ENCODE measurements at places on chromosomes 7 and 10.

GRCh38 chr7:18828994-18829857 lies 288.2 kb downstream of the TWIST1 start:
- DNase-seq, result no peak

GRCh38 chr7:139232904-139233303 lies 1.9 kb downstream of the UBN2 start:
- no peak for DNase-seq

GRCh38 chr10:62527019-62527827 lies 153.1 kb downstream of the ZNF365 start:
- DNase-seq, result no peak

- no peak for DNase-seq
Observed at GRCh38 chr10:129968020-129968852, 4.2 kb upstream of the EBF3 start.

DNA sequence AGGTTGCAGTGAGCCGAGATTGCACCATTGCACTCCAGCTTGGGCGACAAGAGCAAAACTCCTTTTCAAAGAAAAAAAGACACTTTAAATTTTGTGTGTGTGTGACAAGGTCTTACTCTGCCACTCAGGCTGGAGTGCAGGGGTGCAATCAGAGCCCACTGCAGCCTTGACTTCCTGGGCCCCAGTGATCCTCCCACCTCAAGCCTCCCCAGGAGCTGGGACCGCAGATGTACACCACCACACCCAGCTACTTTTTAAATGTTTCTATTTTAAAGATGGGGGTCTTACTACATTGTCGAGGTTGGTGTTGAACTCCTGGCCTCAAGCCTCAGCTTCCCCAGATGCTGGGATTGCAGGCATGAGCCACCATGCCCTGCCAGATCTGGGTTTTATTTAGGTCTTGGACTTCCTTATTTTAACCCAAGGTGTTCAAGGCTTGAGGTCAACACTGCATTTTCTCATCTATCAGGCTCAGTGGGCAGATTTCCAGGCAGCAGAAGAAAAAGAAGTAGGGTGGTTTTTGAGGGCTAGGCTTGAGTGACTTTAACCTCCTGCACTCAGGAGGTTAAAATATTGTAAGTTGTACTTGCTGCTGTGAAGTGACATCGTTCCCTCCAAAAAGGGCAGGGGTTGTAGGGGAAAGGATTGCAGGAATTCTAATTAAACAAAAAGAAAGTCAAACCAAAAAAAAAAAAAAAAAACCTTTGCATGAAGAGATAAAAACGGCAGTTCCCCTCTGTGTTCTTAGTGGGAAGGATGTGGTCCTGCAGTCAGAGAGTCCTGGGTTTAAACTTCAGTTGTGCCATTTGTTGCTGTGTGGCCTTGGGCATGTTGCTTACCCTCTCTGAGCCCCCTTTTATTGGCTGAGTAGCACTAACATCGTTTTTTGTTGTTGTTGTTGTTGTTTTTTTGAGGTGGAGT lies 71.5 kb downstream of the CARD11 start:
- DNase-seq, result no peak

DNA sequence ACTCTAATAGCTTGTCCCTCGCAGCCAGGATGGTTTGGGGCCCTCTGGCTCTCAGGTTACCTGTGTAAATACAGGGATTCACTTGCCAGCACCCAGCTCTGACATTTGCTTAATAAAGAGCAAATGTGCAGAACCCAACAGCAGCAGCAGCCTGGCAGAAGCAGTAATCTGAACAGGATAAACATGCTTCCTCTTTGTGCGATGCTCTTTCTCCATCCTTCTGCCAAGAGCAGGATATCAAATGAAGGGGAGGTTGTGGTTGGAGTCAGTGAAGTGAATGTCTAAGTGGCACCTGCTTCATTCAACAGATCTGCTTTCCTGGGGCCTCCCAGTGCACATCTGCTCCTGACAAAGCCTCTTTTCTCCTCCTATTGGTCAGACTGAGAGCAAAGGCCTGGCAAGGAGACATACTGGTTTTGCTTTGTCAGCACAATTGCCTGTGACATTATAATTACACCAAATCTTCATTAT lies 130.3 kb downstream of the NRF1 start:
- DNase-seq, result peak; percentile 98

- no peak for DNase-seq
Observed at GRCh38 chr7:37924491-37925041, 4.1 kb downstream of the EPDR1 start.

DNA sequence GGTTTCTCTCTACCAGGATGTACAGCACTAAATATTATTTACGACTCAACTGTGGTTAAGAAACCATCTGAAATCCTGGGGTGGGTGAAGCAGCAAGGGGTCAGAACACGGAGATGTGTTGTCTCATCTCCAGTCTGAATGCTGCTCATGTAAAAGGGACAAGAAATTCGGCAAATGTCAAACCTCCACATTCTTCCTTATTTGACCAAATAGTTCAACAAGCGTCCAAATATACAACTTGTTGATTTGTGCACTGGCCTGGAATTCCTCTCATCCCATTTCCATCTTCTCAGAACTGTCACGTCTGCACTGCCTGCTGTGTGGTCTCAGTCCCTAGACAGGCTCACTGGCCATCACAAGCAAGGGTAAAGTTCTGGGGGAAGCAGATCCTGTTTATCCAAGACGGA lies 520.0 kb downstream of the PARD3 start:
- DNase-seq, result no peak

GRCh38 chr7:133778472-133778871 lies 348.7 kb upstream of the LRGUK start:
- no peak for DNase-seq

DNA sequence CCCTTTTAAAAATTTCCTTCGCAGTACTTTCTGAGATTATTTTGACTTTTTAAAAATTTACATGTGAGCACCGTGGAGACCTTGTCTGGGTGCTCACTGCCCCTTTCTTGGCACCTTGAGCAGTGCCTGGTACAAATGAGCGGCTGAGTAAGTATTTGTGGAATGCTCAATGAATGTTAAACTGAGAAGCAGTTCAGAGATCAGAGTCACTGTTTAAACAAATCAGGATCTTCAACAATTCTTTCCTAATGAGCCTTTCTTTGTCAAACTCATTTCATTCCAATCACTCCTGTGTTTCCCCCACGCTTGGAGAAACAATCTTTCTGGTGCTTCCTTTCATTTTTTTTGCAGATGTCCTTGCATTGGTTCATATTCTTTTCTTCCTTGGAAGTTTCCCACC lies 611.3 kb upstream of the GALNT17 start:
- no peak for DNase-seq

- DNase-seq, result no peak
Observed at GRCh38 chr10:82924711-82925110, 1049.7 kb downstream of the NRG3 start.

DNA sequence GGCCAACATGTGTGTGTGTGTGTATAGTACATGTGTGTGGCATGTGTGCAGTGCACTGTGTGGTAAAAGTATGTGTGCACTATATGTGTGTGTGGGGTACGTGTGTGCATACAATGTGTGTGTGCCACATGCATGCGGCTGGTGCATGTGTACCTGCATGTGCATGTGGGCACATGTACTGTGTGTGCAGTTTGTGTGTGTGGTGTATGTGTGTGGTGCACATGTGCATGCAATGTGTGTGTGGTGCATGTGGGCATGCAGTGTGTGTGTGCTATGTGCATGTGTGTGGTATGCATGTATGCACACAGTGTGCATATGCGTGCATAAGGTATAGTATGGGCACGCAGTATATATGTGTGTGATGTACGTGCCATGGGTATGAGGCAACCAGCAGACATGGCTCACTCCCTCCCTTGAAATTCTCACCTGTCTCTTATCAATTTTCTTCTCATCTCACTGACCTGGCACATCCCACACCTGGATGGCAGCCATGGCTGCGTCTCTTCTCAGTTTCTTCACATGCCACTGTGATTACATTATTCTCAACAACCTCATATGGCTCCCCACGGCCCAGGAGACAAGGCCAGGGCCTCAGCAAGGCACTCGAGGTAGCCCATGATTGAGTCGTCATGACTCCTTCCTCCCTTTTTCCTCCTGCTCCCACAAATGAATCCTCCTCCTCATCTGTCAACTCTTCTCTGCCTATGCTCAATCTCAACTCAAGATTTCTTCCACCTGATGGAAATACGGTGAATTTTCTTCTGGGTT lies 57.0 kb downstream of the NUDCD3 start:
- no peak for DNase-seq

- DNase-seq, result no peak
Observed at GRCh38 chr7:140902303-140902953, 22.3 kb downstream of the BRAF start.

DNA sequence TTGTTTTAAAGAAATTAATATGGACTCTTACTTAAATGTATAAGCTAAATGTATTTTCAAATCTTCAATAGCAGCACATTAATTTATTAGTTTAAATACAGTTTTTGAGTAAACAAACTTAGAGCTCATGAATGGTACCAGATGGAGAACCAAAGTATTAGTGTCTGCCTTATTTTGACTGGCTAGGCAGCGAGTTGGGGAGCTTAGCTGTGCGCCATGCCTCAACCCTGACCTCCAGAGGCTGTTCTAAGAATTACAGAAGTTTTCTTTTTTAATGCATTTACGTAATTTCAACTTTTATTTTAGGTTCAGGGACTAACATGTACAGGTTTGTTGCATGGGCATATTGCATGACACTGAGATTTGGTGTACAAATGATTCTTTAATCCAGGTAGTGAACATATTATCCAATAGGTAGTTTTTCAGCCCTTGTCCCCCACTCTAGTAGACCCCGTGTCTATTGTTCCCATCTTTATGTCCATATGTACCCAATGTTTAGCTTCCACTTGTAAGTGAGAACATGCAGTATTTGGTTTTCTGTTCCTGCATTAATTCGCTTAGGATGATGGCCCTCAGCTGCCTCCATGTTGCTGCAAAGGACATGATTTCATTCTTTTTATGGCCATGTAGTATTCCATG lies 166.8 kb downstream of the IQUB start:
- peak; percentile 6 for DNase-seq

- no peak for DNase-seq
Observed at GRCh38 chr7:65798111-65799075, 74.5 kb upstream of the VKORC1L1 start.

DNA sequence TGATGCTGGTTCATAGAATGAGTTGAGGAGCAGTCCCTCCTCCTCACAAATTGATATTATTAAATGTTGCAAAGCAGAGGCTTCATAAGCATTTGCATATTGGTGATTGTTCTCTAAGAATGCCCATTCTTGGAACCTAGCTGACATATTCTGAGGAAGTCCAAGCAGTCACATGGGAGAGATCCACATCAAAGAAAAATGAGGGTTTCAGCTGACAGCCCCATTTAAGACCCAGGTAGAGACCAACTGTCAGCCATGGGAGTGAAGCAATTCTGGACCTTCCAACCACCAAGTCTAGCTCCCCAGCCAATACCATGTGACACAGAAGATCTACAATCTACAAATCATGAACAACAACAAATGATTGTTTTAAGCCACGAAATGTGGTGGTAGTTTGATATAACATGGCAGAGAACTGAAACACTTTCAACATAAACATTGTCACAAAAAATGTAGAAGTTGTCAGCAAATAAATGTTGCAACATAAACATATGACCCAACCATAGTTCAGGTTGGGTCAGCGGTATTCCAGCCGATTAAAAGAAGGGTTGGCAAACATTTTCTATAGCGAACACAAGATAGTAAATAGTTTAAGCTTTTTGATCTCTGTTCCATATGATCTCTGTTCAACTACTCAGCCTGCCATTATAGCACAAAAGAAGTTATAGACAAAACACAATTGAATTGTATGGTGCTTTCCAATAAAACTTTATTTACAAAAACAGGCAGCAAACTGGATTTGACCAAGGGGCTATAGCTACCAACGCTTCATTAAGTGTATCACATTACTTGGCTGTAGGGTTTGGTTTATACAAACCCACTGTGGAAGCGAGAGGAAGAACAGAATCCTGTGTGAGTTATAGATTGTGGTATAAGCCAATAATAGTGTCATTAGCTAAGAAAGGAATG lies 41.4 kb upstream of the MPP7 start:
- no peak for DNase-seq

DNA sequence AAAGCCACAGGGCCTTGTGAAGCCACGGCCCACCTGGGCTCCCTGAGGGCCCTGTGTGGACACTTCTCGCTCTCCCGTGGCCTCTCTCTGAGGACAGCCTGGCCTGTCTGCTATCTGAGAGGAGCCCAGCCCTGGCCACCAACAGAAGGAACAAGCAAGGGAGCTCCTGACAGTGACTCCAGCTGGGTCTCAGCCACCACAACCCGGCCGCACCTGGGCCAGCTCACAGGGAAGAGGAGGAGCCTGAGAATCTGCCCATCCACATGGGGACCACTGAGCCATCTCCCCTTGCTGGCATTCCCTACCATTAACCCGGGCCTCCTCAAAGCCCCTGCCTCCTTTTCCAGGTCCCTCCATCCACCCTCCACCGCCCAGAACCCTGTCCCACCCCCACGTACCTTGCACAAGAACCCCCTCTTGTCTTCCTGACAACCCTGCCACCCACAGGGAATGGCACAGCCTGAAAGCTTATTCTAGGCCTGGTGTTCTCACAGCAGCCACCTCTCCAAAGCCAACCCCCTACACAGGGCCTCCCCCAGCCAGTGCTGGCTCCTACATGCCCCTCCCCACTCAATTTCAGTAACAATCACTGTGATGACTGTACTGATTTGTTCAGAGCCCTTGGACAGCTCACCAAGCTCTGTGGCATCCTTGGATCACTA lies 120.2 kb downstream of the GRID1 start:
- DNase-seq, result no peak

All from NCI-H2029 treated with DMSO at 0.1 percent for 48 hours (cell line).